Foreskin keratinocyte (primary cell): ENCODE measurements at places on chromosomes 13 and 19. TPM values are rescaled to one million over a fixed set of nuclear protein-coding genes. Genes with fewer than 3 reads are reported as not detected.

GRCh38 chr13:29081036-29081435, 260.9 kb downstream of the MTUS2 start:
- no peak for DNase-seq

Gene GRIN2D
- total RNA-seq = 0.25 and 0.37 TPM in 2 replicates

DNA sequence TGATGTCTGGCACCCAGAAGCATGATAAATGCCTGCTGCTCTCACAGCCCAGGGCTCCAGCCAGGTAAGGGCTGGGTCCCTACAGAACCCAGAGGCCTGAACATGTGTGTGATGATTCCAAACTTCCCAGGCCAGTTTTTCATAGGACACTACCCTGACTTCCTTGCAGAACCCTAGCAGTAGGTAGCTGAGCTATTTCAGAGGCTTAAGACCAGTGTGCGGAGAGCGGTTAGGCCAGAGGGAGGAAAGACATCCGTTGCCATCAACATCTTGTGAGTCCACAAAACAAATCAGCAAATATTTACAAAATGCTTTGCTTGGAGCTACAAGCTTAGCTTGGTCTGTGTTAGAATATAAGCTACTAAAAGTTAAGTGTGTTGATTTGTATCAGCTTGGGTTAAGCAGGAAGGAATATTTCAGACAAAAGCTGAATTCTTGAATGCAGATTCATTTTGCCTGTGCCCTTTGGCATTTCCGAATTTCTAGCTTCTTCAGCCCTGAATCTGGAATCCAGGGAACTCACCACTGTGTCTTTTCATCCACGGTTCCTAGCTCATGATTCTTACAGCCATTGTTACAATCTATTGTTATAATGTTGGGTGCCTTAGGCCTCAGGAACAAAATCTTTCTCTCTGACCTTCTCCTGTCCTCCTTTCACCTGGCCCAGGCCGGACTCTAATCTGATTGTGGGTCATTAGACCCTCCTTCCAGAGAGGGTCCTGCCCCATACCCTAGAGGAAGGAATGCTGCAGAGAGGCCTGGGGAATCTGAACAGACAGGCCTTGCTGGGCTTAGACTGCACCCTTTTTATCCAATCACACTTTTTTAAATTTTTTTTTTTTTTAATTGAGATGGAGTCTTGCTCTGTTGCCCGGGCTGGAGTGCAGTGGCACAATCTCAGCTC, 12.4 kb downstream of the RAB20 start:
- DNase-seq = no peak

DNA sequence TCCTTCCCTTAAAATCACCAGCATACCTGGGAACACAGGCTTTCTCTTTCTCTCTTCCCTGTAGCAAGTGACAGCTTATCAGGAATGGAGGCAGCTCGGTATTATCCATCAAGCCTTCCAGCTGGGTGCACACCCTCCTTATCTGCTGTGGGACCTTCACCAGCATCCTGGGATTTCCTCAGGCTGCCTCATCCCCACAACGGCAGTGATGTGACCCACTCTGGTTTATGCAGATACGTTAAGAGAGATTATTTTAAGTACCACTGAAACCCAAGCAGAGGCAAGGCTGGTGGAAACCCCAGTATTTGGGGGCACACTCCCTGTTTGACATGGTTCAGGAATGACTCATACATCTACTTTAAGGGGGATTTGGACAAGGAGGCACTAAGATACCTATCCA, 192.1 kb downstream of the TM9SF2 start:
- DNase-seq = no peak

DNA sequence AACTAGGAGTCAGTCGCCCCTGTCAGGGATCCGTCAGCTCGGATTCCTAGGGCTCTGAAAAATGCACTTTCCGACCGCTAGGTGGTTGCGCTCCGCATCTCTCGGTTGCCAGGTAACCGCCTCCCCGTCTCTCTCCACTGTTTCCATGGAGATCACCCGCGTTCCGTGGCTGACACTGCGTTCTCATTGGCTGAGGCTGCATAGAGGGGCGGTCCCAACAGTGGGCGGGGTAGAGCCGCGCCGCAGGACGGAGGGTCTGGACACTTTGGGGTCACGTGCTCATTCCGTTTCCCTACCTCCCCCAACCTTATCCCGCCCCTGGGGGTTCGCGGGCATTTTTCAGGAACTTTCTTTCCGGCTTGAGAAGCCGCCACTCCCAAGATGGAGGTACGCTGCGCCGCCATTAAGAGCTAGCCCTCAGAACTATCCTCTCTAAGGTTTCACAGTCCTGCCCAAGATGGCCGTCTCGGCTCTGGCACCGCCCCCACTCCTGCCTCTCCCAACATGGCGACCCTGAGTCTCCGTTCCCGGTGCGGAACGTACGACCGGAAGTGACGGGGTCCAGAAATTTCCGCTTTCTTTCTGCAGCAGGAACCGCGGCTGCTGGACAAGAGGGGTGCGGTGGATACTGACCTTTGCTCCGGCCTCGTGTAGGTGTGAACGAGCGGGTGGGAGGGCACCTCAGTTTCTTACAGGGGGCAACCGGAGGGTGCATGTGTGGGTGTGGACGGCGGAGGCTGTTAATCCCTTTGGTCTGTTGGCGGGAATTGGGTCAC, at the start of the genes ODAD3 and PRKCSH:
Gene ODAD3, minus strand, starts transcription at position 65 of the 776 bp plus-strand sequence. CDS start 105 bp downstream, outside the sequence.
Gene PRKCSH, plus strand, starts transcription at position 579 of the 776 bp plus-strand sequence. CDS start 483 bp downstream, outside the sequence.
- DNase-seq = peak; percentile 99

Gene PCDH17
- not detected in 2 replicates for total RNA-seq

DNA sequence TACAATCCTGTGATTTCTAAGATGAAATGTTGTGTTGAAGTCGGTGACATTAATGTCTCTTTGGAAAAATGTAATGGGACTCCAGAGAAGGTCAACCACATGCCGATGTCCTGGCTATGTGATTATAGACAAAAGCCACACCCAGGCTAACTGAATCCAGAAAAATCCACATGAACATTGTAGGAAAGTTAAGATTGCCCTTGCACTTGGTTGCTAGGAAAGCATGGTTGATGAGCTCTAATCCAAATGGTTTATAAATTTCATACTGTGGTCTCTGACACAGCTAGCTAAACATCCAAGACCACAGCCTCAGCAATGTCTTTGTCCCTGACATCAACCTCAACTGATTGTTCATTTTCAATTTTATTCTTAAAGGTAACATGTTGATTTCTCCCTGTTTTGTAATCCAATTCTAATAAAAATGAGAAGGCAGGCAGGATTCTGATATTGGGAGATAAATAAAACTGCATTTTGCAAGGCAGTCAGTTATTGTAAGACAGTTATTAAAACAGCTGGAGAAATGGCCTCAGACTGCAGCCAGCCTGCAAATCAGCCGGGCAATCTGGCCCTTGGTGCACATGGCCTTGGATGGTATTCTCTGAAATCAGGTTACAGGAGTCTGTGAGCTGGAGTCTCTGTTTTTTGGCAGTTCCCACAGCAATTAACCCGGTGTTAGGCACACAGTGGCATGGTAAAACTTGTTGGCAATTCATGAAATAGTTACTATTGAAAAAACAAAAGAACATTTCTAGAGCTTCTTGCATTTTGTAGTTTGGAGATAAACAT, 93.9 kb downstream of the STARD13 start:
- DNase-seq = no peak

GRCh38 chr13:113902986-113903775, 39.3 kb upstream of the GAS6 start:
- no peak for DNase-seq
